ENCODE measurements at places on chromosomes 7 and 10.
A peak's percentile ranks its signal among the peaks of the same experiment; 100 is the strongest.

- H3K4me1 ChIP-seq = no peaks in the 10 kb centered on the region
- DNase-seq = no peak
- H3K27ac ChIP-seq = no peak overlapping the region
Observed at GRCh38 chr10:128043259-128044045, 82.8 kb downstream of the MKI67 start.

GRCh38 chr7:12923971-12924370 lies 236.5 kb downstream of the ARL4A start:
- H3K4me3 ChIP-seq = no peak overlapping the region
- no peaks in the 10 kb centered on the region for H3K36me3 ChIP-seq
- H3K4me1 ChIP-seq = no peaks in the 10 kb centered on the region
- no peak for DNase-seq

GRCh38 chr10:58830697-58831096 lies 318.0 kb downstream of the BICC1 start:
- H3K4me1 ChIP-seq = no peaks in the 10 kb centered on the region
- no peak for DNase-seq
- no peak overlapping the region for H3K27ac ChIP-seq
- no peak overlapping the region for H3K4me3 ChIP-seq
- H3K27me3 ChIP-seq = no peaks in the 10 kb centered on the region

GRCh38 chr10:12828736-12829135 lies 172.8 kb downstream of the CCDC3 start:
- no peak for DNase-seq
- no peak overlapping the region for H3K4me3 ChIP-seq
- no peaks in the 10 kb centered on the region for H3K4me1 ChIP-seq
- H3K27ac ChIP-seq = no peak overlapping the region
- H3K36me3 ChIP-seq = no peaks in the 10 kb centered on the region

- no peaks in the 10 kb centered on the region for H3K4me1 ChIP-seq
- no peaks in the 10 kb centered on the region for H3K27me3 ChIP-seq
- H3K4me3 ChIP-seq = peak overlapping the region; percentile 5
- no peak for DNase-seq
Observed at GRCh38 chr10:62636825-62637248, 167.7 kb upstream of the ADO start.

DNA sequence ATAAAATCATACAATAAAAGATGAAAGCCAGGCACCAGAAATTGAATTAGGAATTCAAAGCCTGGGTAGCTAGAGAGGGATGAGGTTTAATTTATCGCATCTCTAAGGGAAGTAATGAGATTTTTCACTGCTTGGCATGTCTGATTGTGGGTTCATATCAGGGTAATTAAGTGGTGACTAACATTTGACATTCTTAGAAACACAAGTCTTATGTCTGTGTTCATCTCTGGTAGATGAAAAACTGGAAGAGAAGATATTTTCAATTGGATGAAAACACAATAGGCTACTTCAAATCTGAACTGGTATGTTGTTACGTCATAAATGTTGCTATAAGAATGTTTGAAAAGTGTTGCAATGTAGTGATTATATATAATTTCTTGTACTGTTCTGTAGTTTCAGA lies 36.8 kb upstream of the ARMS2 start:
- H3K36me3 ChIP-seq = no peaks in the 10 kb centered on the region
- H3K27ac ChIP-seq = no peak overlapping the region
- no peaks in the 10 kb centered on the region for H3K4me1 ChIP-seq

GRCh38 chr10:31314256-31315150 lies 4.5 kb upstream of the ZEB1 start:
- H3K4me3 ChIP-seq = no peak overlapping the region
- no peaks in the 10 kb centered on the region for H3K27me3 ChIP-seq
- no peak overlapping the region for H3K27ac ChIP-seq
- DNase-seq = no peak
- H3K4me1 ChIP-seq = no peaks in the 10 kb centered on the region

DNA sequence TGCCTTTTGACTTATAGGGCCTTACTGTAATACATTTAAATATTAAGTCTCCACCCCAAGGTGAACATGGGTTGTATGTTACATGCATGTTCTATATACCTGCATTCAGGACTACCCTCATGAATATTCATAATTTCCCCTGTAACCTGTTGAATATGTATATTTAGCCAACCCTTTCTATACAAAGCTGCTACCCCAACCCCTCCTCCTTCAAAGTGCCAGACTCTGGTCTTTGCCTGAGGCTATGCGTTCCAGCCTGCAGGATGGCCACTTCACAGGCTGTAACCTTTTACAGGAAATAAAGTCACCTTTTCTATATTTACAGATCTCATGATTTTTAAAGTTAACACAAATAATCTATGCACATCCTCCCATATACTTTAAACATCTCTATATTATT lies 10.1 kb upstream of the UNC5B start:
- DNase-seq = no peak
- H3K36me3 ChIP-seq = no peaks in the 10 kb centered on the region
- H3K4me3 ChIP-seq = no peak overlapping the region
- no peak overlapping the region for H3K27ac ChIP-seq

- no peak overlapping the region for H3K27ac ChIP-seq
- no peaks in the 10 kb centered on the region for H3K27me3 ChIP-seq
- H3K36me3 ChIP-seq = no peaks in the 10 kb centered on the region
- H3K4me3 ChIP-seq = no peak overlapping the region
- H3K4me1 ChIP-seq = no peaks in the 10 kb centered on the region
- DNase-seq = no peak
Observed at GRCh38 chr7:150565239-150565638, 2.0 kb upstream of the GIMAP4 start.

DNA sequence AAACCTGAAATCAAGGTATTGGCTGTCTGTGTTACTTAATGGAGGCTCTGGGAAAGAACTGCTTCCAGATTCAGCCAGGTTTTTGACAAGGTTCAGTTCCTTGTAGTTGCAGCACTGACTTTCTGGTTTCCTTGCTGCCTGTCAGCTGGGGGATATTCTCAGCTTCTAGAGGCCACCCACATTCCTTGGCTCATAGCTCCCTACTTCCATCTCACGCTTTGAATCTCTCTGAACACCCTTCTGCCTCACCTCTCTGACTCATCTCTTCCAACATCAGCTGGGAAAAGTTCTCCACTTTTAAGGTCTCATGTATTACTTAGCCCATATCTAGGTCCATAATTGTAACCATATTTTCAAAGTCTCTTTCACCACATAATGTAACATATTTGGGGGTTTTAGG lies 22.9 kb upstream of the GPR22 start:
- no peaks in the 10 kb centered on the region for H3K27me3 ChIP-seq
- no peak overlapping the region for H3K4me3 ChIP-seq
- no peak for DNase-seq
- H3K4me1 ChIP-seq = no peaks in the 10 kb centered on the region
- H3K27ac ChIP-seq = no peak overlapping the region

- H3K36me3 ChIP-seq = no peaks in the 10 kb centered on the region
- H3K27ac ChIP-seq = peak overlapping the region; percentile 90
- H3K4me1 ChIP-seq = peaks cover 11% of the 10 kb centered on the region
- no peaks in the 10 kb centered on the region for H3K27me3 ChIP-seq
- no peak for DNase-seq
Observed at GRCh38 chr10:124739986-124740368, 4.2 kb downstream of the FAM53B start.

DNA sequence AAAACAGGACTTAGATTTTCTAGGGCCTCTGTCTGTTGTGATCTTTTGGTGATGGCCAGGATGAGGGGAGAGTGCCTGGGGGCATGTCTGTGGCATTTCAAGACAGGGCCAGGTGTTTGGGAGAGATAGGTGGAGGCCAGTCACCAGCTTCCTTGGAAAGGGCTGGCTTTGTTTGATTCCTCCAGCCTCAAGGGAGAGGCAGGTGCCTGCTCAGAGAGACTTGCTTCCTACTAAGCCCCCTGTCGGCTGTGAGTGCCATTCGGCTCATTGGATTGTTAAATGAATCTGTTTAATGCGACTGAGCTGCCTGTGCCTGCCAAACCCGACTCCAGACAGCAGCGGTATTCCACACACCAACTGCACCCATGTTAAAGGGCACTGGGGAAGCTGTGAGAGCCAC lies 304.1 kb upstream of the COBL start:
- H3K4me1 ChIP-seq = no peaks in the 10 kb centered on the region
- H3K27ac ChIP-seq = no peak overlapping the region
- H3K4me3 ChIP-seq = no peak overlapping the region
- no peak for DNase-seq
- H3K27me3 ChIP-seq = no peaks in the 10 kb centered on the region

- H3K27ac ChIP-seq = no peak overlapping the region
- no peaks in the 10 kb centered on the region for H3K36me3 ChIP-seq
- no peak overlapping the region for H3K4me3 ChIP-seq
- no peaks in the 10 kb centered on the region for H3K4me1 ChIP-seq
- DNase-seq = no peak
- H3K27me3 ChIP-seq = no peaks in the 10 kb centered on the region
Observed at GRCh38 chr10:102322914-102323313, 72.6 kb upstream of the NFKB2 start.

DNA sequence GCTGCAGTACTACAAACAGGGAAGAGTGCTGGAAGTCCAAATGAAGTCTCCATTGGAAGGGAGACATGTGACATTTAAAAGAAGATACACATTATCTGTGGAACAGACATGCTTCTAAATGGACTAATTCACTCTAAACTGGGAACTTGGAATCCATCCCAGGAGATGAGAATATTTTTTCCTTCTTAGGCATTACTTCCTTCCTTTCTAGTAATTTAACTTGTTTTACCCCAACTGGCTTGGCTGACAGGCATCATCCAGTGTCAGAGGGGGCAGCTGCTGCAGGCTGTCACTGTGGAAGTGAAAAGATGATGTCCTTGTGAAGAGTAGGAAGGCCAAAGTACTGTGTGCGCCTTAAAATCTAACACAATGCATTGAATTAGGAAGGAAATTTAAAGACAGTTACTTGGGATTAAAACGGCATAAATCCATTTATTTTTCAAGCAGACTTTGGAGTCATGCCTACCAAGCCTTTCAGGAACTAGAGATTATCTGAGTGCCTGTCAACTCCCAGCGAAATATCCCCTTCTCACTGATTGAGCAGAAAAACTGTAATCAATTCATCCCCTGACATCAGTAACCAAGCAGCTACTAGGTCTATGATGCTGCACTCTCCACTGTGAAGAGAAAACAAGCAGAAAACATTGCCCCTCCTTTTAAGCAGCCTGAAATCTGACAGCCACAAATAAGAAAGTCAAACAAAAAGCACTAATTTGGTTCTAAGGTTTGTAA lies 161.2 kb downstream of the DGKI start:
- no peaks in the 10 kb centered on the region for H3K36me3 ChIP-seq
- H3K27ac ChIP-seq = no peak overlapping the region
- no peaks in the 10 kb centered on the region for H3K27me3 ChIP-seq
- no peak for DNase-seq

GRCh38 chr7:81211204-81211933 lies 292.5 kb upstream of the SEMA3C start:
- no peaks in the 10 kb centered on the region for H3K36me3 ChIP-seq
- H3K4me3 ChIP-seq = no peak overlapping the region
- no peak overlapping the region for H3K27ac ChIP-seq
- no peaks in the 10 kb centered on the region for H3K4me1 ChIP-seq
- no peaks in the 10 kb centered on the region for H3K27me3 ChIP-seq

DNA sequence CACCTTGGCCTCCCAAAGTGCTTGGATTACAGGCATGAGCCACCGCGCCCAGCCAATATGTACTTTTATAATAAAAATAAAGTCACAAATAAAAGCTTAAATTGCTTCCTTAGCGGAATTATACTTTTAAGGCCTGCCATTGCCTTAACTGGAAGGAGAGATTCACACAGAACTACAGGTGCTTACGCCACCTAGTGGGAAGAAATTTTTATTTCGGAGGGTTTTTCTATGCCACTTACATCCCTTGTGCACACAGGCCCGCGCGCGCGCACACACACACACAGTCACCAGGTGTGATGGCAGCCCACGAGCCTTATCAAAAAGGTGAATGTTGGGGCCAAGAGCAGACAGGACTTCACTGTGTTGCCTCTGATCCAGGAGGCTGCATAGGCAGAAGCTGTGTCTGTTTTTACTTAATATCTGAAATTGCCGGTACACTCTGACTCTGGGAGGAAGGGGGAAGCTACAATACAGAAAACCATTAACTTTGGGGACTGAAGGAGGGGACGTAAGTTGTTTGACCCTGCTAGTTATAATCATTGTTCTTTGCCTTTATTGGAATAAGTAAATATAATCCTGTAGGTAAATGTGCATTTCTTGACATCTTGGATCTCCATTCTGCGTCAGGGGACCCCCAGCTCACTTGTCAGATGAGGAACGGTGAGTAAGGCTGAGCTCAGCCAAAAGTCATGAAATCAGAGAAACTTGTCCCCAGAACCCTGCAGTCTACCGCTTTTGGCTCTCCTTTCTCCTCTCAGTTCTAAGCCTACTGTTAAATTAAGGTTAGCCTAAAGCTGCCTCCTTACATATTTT lies 87.1 kb downstream of the SLC16A9 start:
- H3K36me3 ChIP-seq = no peaks in the 10 kb centered on the region
- H3K4me1 ChIP-seq = no peaks in the 10 kb centered on the region
- H3K4me3 ChIP-seq = no peak overlapping the region
- no peaks in the 10 kb centered on the region for H3K27me3 ChIP-seq
- H3K27ac ChIP-seq = no peak overlapping the region

- no peaks in the 10 kb centered on the region for H3K36me3 ChIP-seq
- no peak overlapping the region for H3K27ac ChIP-seq
- no peaks in the 10 kb centered on the region for H3K27me3 ChIP-seq
- no peak for DNase-seq
- no peak overlapping the region for H3K4me3 ChIP-seq
- no peaks in the 10 kb centered on the region for H3K4me1 ChIP-seq
Observed at GRCh38 chr7:7596176-7596575, 29.5 kb downstream of the MIOS start.

- H3K36me3 ChIP-seq = no peaks in the 10 kb centered on the region
- no peak overlapping the region for H3K4me3 ChIP-seq
- no peak overlapping the region for H3K27ac ChIP-seq
- H3K4me1 ChIP-seq = no peaks in the 10 kb centered on the region
- no peak for DNase-seq
Observed at GRCh38 chr10:80855348-80855971, 317.8 kb downstream of the SH2D4B start.

DNA sequence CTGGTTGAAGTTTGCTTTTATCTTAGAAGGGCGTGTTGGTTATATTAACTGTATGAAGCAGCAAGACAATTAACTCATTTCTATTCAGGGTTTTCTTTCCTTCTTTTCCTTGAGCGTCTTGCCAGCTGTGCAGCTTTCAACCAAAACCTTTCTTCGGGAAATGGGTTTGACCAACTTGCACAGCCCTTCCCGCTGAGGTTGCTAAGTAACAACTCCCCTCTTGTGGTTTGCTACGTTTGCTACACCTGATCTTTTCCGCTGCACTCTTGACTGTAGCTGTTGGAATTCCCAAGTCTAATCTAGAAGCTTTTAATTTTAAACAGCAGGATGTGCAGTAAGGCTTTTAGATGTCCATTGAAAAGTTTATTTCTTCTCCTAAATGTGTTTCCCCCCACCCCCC lies 116.9 kb downstream of the CDCA7L start:
- H3K4me3 ChIP-seq = no peak overlapping the region
- H3K4me1 ChIP-seq = no peaks in the 10 kb centered on the region
- H3K27me3 ChIP-seq = no peaks in the 10 kb centered on the region
- no peaks in the 10 kb centered on the region for H3K36me3 ChIP-seq

DNA sequence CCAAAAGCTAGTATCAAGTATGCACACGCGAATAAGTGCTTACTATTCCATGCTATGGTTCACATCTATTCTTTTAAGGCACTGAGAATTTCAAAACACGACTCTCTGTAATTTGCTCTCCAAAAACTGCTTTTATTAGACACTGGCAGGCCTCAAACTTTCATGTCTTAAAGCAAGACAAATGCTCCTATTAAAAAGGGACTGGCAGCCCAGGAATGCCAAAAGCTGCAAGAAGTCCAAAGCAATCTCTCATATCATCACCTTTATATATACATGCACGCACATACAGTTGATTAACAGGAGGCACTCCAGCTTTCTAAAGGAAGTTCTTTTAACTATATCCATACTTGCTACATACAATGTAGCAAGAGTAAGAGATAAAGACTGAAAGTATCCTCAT lies 34.8 kb downstream of the UBE2H start:
- no peak overlapping the region for H3K4me3 ChIP-seq
- H3K27ac ChIP-seq = no peak overlapping the region
- no peak for DNase-seq
- H3K4me1 ChIP-seq = peaks cover 7% of the 10 kb centered on the region
- no peaks in the 10 kb centered on the region for H3K36me3 ChIP-seq
